ENCODE measurements at places on chromosomes 11 and 22.

DNA sequence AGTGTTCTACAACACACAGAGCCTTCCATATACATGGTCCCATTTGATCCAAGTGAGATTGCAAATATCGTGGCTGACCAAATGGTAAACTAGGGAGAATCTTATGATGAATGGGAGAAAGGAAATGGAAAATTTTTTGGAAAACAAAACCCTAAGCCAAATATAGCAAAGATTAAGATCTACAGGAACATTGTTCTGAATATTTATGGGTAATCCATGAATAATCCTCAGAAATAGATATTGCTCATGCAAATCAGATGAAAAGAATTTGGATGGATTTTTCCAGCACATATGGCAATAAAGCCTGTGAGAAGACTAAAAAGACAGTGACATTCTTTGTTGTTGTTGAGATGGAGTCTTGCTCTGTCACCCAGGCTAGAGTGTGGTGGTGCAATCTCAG lies 21.7 kb upstream of the PRDM10 start:
- DNase-seq = no peak

- no peak for DNase-seq
Measured at GRCh38 chr22:39269095-39269790, 24.5 kb upstream of the PDGFB start.

DNA sequence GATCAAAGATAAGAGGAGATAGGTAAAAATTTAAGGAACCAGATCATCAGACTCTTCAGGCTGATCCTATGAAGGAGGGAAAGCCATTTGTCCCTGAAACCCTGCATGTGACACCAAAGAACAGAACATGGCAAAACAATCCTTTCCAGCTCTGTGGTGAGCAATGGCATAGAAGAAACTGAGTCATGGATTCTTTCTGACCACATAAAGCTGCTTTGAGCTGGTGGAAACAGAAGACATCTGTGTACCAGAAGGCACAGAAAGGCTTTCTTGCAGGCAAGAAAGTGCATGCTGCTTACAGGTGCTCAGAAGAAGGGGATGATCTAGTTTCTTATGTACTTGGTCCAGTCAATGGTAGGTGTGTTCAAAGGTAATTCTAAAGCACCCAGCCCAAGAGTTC lies 45.0 kb upstream of the APOA1 start:
- DNase-seq = no peak

DNA sequence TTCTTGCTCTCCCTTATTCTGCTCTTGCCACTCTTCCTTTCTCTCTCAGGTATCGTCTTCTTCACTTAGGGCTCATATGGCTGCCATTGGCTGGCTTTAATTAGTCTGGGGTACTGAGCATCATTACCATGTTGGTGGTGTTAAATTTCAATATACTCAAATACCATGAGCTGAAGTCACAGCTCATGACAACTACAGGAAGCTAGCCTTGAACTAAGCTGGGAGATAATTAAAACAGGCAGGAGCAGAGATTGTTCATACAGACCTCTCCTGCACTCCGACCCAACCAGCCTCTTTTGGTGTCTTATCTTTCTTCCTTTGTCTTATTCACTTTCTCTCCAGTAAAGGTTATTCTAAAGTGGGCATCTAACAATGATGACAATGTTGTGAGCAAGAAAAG lies 130.9 kb upstream of the BLID start:
- DNase-seq = no peak
